ENCODE measurements at places on chromosomes 3 and 15.

- no peak for DNase-seq
Measured at GRCh38 chr3:147119989-147120388, 286.4 kb downstream of the ZIC4 start.

GRCh38 chr15:83288381-83288801, 3.9 kb upstream of the BNC1 start:
- DNase-seq = no peak

DNA sequence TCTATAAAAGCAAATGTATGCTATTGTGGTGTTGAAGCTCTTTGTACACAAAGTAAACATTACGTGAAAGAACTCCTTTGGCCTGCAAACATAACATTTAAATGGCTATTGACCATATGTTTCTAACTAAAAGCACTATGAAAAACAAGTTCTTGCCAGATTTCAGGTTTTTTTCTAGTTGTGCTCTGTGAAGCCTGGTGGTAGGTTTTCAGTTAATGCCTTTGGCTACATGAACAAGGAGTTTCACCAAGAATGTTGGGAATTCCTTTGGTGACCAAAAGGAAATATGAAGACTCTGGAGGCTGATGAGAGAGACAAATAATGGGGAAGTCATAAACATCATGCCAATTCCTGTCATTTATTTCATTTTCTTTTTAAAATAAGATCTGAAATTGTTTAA, 66.0 kb downstream of the RBMS3 start:
- no peak for DNase-seq

DNA sequence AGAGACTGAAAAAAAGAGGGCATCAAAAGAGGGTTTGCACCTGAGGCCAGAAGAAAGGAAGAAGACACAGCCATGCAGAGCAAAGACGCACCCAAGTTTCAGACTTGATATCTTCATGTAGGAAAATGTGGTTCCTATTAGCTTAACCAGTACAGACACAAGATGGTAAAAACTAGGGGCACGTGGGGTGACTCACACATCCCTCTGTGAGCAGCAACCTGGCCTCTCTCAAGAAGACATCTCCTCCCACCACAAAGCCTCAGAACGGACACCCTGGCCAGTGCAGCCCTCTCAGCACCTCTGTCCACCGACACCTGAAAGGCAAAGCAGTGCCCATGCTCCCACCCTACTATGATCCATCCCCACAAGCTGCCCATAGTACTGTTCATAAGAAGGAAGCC, 33.3 kb downstream of the GLB1 start:
- DNase-seq = peak; percentile 25

DNA sequence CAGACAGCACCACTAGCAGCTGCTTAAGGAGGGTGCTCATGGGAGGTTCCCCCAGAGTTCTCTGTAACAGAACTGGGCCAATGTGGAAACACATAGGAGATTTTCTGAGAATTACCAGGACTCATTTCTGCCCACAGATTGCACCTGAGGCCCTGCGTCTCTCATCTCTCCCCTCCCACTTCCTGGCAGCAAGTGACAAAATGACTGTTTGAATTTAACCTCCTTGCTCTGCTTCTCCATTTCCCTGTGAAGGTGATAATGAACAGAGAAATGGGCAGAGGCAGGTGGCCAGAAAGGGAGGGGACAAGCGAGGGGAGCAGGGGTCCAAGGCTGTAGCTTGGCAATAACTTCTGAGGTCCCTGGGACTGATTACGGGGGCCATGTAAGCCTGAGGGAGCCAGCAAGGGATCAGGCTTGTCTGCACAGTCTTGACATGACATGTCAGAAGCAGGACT, 8.0 kb downstream of the EPHB1 start:
- no peak for DNase-seq

DNA sequence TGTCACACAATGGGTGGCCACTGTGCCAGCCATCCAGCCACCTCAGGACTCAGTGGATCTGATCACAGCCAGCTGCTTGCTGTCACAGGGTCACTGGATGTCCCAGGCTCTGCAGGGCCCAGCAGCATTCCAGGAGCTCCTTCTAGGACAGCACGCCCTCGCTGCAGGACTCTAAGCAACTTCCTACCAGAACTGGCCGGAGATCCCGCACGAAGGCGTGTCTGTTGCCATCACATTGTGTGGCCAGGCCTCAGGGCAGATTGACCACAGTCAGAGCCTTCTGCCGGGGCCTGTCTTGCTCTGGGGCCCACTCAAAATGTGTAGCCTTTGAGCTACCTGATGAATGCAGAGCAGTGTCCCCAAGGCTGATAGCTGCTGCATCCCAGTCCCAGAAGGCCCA, 24.6 kb downstream of the DNAJB8 start:
- no peak for DNase-seq

GRCh38 chr3:13403213-13403819, 16.8 kb downstream of the NUP210 start:
- DNase-seq = no peak

DNA sequence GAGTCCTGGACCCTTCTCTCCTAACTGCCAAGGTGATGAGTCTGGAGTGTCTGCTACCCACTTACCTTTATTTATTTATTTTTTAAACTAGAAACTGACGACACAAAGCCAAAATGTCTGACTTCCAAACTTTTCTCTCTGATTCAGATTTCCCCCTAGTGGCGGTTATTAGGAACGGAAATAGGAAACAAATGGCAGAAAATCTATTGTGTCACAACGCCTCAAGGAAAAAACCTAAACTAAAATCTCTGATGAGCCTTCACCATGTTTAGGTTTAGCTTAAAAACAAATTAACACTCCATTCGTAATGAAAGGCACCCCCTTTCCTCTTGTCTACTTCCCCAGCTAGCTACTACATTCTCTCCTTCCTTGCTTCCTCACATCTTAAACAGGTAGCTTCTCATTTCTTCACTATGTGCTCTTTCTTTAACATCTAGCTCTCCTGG, 94.0 kb upstream of the MEX3B start:
- no peak for DNase-seq

GRCh38 chr15:90957031-90957790, 2.5 kb downstream of the RCCD1 start:
- DNase-seq = no peak

GRCh38 chr3:172073262-172073915, 34.0 kb downstream of the FNDC3B start:
- no peak for DNase-seq

GRCh38 chr15:90936823-90937222, 1.7 kb downstream of the UNC45A start:
- no peak for DNase-seq

DNA sequence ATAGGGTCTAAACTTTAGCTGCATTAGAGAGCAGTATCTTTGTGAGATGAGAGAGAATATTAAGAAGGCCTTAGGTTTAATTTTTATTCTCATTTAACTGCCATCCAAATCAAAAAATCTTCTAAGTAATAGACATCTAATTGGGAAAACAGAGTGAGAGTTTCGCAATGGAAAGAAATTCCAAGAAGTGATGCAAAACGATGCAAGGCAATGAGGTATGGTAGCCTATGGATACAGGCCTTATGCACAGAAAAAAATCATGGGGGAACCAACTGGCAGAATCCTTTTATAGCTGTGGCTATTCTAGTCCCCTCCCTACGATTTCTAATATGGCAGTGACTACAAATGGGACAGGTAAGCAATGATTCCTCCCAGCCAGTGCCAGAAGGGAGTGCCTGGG, 225.9 kb downstream of the GREM1 start:
- no peak for DNase-seq

DNA sequence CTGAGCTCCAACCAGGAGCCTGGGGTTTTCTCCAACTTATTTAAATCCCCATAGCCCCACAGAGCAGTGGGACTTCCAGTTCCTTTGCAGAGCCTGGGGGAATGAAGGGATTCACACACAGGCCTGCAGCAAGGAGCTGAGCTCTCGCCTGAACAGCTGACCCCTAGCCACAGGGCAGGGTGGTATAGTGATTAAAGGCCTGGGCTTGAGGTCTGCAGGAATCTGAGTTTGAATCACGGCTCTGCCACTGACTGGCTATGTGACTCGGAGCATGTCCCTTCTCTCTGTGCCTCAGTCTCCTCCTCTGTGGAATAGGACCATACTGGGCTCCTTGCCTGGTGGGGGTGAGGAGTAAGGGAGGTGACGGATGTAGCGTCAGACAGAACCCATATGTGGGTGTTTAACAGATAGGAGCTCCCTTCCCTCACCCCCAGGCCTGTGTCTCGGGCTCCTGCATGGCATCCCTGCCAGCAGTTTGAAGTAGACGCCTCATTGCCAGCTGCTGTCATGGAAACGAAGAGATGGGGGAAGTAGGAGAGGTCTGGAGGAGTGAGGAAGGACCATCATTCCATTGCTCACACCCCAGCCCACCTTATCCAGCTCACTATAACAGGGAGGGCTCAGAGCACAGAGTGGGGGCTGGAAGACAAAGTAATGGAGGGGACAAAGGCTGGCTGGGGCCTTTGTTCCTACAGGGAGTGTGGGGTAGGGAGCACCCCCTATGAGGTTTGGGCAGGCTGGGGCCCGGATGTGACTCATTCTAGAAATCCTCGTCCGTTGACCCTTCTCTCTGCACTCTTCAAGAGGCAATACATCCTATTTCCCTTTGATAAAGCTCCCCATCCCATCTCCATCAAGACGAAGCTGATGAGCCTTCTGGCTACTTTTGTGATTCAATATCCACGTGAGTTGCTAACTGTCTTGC, 14.8 kb downstream of the HRH1 start:
- no peak for DNase-seq

DNA sequence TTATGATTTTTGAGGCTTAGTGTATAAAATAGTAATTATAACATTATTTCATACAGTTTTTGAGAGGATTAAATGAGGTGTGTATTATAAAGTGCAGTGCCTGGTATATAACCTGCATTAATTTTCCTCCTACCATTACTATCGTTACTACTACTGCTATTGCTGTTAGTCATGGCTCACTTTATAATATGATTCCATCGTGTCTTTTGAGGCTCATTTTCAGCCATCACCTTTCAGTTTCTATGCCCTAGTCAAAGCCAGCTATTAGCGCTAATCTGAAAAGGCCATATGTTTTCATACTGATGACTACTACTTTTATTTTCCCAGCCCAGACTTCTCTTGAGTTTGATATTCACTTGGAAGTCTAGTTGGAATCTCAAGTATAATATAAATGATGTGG, 5.5 kb downstream of the MEF2A start:
- no peak for DNase-seq

- no peak for DNase-seq
Measured at GRCh38 chr15:25930931-25931330, 67.8 kb upstream of the ATP10A start.

GRCh38 chr3:71010726-71011455, 572.6 kb downstream of the FOXP1 start:
- DNase-seq = peak; percentile 9

Data from stimulated activated CD8-positive, alpha-beta memory T cell treated with anti-CD3 and anti-CD28 coated beads, Interleukin-4, amount 100 ng/mL, for 1 hour (primary cell).